Fibroblast of lung (primary cell): ENCODE measurements at places on chromosomes 4 and X.

- no peak for DNase-seq
- H3K27ac ChIP-seq: no peak overlapping the region
- H3K36me3 ChIP-seq: no peaks in the 10 kb centered on the region
- H3K27me3 ChIP-seq: no peaks in the 10 kb centered on the region
- H3K4me3 ChIP-seq: no peak overlapping the region
Measured at GRCh38 chr4:175457956-175458355, 354.1 kb downstream of the GPM6A start.

- H3K4me3 ChIP-seq: no peak overlapping the region
- H3K27ac ChIP-seq: no peak overlapping the region
- H3K4me1 ChIP-seq: no peaks in the 10 kb centered on the region
- no peaks in the 10 kb centered on the region for H3K27me3 ChIP-seq
Measured at GRCh38 chr4:182105416-182105815, 137.8 kb upstream of the TENM3 start.

GRCh38 chrX:81114757-81115156, 87.0 kb downstream of the HMGN5 start:
- H3K4me3 ChIP-seq: no peak overlapping the region
- no peaks in the 10 kb centered on the region for H3K4me1 ChIP-seq
- no peak for DNase-seq
- no peak overlapping the region for H3K27ac ChIP-seq

GRCh38 chrX:102985192-102985591, 48.1 kb downstream of the RAB40AL start:
- H3K4me3 ChIP-seq: no peak overlapping the region
- DNase-seq: no peak
- no peaks in the 10 kb centered on the region for H3K27me3 ChIP-seq
- H3K36me3 ChIP-seq: no peaks in the 10 kb centered on the region
- no peak overlapping the region for H3K27ac ChIP-seq

DNA sequence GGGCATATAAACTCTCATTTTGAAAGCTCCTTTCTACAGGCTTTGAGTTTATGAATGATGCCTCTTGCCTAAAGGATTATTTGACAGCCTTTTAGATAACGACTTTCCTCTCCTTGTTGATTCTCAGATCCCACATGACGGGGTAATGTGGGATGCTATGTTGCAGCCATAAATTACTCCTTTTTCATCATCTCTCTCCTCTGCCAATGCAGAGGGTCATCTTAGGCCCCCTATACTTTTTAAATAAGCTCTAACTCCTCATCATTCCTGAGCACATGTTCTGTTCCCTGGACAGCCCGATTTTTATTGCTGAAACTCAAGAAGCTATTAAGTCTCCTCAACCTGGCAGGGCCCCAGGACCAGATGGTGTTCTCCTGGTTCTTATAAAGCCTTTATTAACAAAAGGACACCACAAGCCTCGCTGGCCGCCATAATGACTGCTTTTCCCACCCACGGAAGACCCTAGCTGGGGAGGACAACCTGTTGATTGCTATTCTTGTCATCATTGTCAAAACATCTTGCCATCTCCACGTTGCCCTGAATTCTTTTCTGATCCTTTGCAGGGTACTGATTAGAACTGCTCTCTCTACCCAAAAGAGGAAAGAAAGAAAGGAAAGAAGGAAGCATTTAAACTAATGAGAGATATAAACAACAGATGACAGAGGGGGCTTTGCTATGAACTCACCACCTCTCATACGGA, 150.7 kb downstream of the DHX15 start:
- no peak overlapping the region for H3K27ac ChIP-seq
- H3K36me3 ChIP-seq: no peaks in the 10 kb centered on the region
- no peaks in the 10 kb centered on the region for H3K4me1 ChIP-seq
- H3K4me3 ChIP-seq: no peak overlapping the region

GRCh38 chrX:9940421-9940820, 26.7 kb upstream of the CLDN34 start:
- H3K27ac ChIP-seq: no peak overlapping the region
- no peaks in the 10 kb centered on the region for H3K4me1 ChIP-seq
- DNase-seq: peak; percentile 60
- no peaks in the 10 kb centered on the region for H3K36me3 ChIP-seq

GRCh38 chr4:89434364-89434988, 126.9 kb upstream of the GPRIN3 start:
- no peaks in the 10 kb centered on the region for H3K36me3 ChIP-seq
- peak; percentile 30 for DNase-seq
- no peaks in the 10 kb centered on the region for H3K4me1 ChIP-seq
- no peak overlapping the region for H3K4me3 ChIP-seq

DNA sequence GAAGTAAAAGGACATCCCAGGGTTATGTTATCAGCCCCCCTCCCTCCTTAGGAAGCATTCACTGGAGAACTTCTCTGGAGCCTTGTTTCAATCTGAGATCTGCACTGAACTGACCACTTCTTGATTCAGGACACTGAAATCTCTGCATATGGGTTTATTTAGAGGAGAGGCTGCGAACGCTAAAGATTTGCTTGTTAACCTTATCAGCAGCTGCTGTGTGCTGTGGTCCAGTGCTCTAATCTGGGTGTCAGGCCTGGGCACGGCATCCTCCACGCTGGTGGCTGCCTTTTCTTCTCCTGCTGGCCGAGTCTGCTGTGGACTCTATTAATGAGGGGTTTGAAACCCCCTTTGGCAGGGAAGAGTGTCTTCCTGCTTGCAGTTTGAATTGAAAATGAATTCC, 1094.7 kb upstream of the TENM3 start:
- H3K36me3 ChIP-seq: no peaks in the 10 kb centered on the region
- H3K27me3 ChIP-seq: no peaks in the 10 kb centered on the region
- no peak overlapping the region for H3K27ac ChIP-seq
- H3K4me1 ChIP-seq: no peaks in the 10 kb centered on the region
- no peak overlapping the region for H3K4me3 ChIP-seq
- DNase-seq: no peak

DNA sequence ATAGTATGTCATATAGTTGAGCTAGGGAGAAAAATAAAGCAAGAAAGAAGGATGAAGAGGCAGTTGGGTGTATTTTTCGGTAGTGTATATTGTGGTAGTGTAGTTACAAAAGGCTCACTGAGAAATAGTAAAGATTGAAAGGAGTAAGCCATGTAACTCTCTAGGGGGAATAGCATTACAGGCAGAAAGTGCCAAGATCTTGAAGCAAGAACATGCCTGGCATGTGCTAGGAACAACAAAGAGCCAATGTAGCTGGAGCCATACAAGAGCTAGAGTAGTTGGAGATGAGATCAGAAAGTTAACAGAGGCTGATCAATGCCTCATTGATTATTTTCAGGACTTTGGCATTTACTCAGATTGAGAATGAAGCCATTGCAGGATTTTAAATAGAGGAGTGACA, 3.0 kb downstream of the ABCE1 start:
- H3K27ac ChIP-seq: no peak overlapping the region
- no peaks in the 10 kb centered on the region for H3K4me1 ChIP-seq
- no peak overlapping the region for H3K4me3 ChIP-seq
- no peaks in the 10 kb centered on the region for H3K36me3 ChIP-seq
- DNase-seq: peak; percentile 17

GRCh38 chr4:33890841-33891240, 2353.5 kb downstream of the ARAP2 start:
- H3K27ac ChIP-seq: no peak overlapping the region
- DNase-seq: no peak
- no peaks in the 10 kb centered on the region for H3K27me3 ChIP-seq
- H3K4me1 ChIP-seq: no peaks in the 10 kb centered on the region

- H3K27ac ChIP-seq: peak within 1 kb of the TSS; percentile 98
- peaks cover 11% of the 10 kb centered on the region for H3K4me1 ChIP-seq
- H3K4me3 ChIP-seq: peak within 1 kb of the TSS; percentile 84
- H3K36me3 ChIP-seq: peaks cover 28% of the 10 kb centered on the region
Measured at GRCh38 chrX:1391707-1392375, at the start of gene SLC25A6. SLC25A6 (minus strand) TSS chrX:1392113; CDS start chrX:1392009, 104 bp downstream.

- H3K4me1 ChIP-seq: no peaks in the 10 kb centered on the region
- no peak overlapping the region for H3K27ac ChIP-seq
- H3K27me3 ChIP-seq: no peaks in the 10 kb centered on the region
- H3K36me3 ChIP-seq: no peaks in the 10 kb centered on the region
Measured at GRCh38 chr4:37742149-37742548, 56.0 kb upstream of the RELL1 start.

- H3K27ac ChIP-seq: no peak overlapping the region
- DNase-seq: no peak
- H3K36me3 ChIP-seq: no peaks in the 10 kb centered on the region
- H3K4me1 ChIP-seq: peaks cover 4% of the 10 kb centered on the region
- H3K4me3 ChIP-seq: no peak overlapping the region
Measured at GRCh38 chrX:7116081-7116480, 31.4 kb upstream of the STS start.

DNA sequence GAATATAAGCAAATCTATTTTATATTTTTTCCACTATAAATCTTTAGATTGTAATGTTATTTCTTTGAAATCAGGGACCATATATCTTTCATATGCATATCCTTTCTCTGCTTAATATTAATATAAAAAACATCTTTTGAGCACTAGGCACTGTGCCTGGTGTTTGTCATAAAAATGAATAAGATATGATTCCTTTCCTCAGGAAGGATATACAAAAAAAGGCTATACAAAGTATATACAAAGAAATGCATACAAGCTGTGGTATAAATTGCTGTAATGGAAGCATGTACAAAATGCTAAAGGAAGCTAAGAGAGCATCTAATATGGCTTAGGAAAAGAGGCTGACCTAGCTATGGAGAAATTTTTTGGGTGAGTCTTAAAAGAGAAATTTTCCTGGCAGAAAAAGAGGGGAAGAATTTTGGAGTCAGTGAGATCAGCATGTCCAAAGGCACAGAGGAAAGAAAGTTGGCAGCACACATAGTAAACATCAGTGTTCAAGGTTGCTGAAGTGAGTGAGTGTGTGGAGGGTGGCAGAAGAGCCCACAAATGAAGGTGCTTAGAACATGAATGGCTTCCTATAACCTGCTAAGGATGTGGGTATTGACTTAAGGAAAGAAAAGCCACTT, 500.0 kb downstream of the SPRY1 start:
- H3K4me1 ChIP-seq: peaks cover 10% of the 10 kb centered on the region
- DNase-seq: peak; percentile 23
- no peak overlapping the region for H3K4me3 ChIP-seq
- no peak overlapping the region for H3K27ac ChIP-seq
- no peaks in the 10 kb centered on the region for H3K36me3 ChIP-seq

DNA sequence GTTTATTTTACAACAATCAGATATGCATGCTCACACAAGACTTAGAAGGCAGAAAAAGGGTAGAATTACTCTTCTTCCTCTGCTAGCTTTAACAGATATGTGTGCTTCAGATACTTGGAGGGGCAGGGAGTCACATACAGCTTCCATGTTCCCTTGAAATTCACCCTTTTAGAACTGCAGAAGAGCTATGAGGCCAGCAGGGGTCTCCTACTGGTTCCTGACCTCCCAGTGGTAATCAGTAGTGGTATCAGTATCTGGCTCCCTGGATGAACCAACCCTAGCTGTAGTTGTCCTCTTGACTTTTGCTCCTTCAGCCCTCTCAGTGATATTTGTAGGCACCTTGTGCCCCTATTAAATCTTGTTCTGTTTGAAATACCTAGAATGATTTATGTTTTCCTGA, 81.5 kb downstream of the RCHY1 start:
- H3K27me3 ChIP-seq: no peaks in the 10 kb centered on the region
- no peak for DNase-seq
- H3K4me3 ChIP-seq: no peak overlapping the region

- no peak for DNase-seq
- H3K4me3 ChIP-seq: no peak overlapping the region
- no peaks in the 10 kb centered on the region for H3K27me3 ChIP-seq
- no peak overlapping the region for H3K27ac ChIP-seq
- H3K4me1 ChIP-seq: no peaks in the 10 kb centered on the region
Measured at GRCh38 chrX:729583-730409, 99.2 kb downstream of the SHOX start.

DNA sequence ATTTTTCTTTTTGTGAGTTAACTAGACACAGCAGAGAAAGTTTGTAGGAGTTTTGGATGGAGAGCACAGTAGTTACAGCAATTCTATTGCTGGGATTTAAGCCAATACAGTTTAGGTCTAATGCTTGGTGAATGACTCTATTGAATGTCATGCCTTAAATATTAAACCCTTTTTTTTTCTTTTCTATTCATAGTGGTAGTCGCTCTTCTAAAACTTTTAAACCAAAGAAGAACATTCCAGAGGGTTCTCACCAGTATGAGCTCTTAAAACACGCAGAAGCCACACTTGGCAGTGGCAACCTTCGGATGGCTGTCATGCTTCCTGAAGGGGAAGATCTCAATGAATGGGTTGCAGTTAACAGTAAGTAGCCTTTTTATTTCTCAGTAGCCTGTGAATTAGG, 34.8 kb upstream of the DCK start:
- H3K4me1 ChIP-seq: peaks cover 8% of the 10 kb centered on the region
- H3K4me3 ChIP-seq: no peak overlapping the region
- H3K27me3 ChIP-seq: no peaks in the 10 kb centered on the region
- peak overlapping the region; percentile 61 for H3K27ac ChIP-seq
- peak; percentile 53 for DNase-seq

DNA sequence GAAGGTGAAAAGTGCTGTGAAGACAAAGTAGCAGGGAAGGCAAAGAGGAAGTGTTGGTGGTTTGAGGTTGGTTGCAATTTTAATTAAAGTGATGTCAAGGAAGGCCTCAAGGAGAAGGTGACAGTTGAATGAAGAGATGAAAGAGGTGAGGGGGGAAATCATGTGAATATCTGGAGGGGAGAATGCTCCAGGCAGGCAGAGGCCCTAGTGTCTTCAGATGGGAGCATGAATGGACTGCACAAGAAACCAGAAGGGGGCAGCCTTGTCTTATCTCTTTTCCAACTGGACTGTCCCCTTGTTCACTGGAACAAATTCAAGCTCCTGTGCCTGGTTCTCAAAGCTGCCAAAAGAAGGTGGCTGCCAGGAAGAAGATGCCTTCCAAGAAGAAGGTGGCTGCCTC, 68.4 kb downstream of the MAOB start:
- peak; percentile 29 for DNase-seq
- H3K27me3 ChIP-seq: no peaks in the 10 kb centered on the region
- no peak overlapping the region for H3K4me3 ChIP-seq
- no peaks in the 10 kb centered on the region for H3K4me1 ChIP-seq

DNA sequence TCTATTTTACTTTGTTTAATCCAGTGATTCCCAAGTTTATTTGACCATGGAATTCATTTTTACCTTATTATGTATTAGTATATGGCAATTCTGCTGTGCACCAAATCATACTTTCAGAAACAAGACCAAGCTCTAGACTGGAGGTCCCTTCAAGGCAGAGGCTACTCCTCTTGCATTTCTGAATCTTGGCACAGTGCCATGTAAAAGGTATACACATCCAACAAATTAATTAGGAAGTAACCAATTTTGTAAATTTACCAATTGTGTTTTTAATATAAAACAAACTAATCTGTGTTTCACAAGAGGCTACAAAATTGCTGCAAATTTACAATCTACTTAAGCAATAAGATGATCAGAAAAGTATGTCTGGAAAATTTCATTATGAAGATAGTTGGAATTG, 712.2 kb upstream of the HS3ST1 start:
- H3K27ac ChIP-seq: no peak overlapping the region
- no peak for DNase-seq
- no peaks in the 10 kb centered on the region for H3K27me3 ChIP-seq
- no peaks in the 10 kb centered on the region for H3K4me1 ChIP-seq
- H3K36me3 ChIP-seq: no peaks in the 10 kb centered on the region
- H3K4me3 ChIP-seq: no peak overlapping the region
